ENCODE measurements at places on chromosomes 5 and 9.

DNA sequence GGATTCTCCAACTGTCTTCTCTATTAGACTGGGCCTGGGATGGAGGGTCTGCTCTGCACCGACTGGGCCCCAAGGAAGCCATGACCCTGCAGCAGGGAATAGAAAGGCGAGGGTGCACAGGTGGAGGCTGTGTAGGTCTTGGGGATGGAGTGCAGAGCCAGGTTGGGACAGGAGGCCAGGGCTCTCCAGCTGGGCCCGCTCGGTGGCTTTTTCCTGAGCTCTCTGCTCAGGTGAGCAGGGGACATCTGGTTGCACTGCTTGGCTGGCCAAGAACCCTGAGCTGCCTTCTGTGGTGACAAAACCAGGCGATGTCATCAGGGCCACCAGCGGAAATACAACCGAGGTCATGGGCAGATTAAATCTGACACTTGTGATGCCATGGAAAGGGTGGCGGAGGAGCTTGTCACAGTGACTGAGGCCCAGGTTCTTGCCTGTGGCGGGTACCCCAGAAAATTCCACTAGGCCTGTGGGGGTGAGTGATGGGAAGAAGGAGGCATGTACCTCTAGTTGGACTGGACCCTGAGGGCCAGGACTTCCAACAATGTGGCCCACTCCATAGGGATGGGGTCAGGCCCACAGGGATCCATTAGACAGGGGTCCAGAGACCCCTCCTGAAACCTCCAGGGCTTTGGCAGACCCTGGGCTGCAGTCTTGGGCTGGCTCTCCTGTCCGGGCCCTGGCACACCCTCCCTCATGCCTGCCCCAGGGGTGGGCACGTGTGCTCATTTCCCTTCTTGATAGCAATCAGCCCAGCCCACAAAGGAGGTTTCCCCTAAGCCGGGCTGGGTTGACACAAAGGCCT lies 4.4 kb upstream of the IL3 start:
- DNase-seq: no peak

- DNase-seq: no peak
Measured at GRCh38 chr5:73793911-73794310, 167.9 kb downstream of the ARHGEF28 start.

DNA sequence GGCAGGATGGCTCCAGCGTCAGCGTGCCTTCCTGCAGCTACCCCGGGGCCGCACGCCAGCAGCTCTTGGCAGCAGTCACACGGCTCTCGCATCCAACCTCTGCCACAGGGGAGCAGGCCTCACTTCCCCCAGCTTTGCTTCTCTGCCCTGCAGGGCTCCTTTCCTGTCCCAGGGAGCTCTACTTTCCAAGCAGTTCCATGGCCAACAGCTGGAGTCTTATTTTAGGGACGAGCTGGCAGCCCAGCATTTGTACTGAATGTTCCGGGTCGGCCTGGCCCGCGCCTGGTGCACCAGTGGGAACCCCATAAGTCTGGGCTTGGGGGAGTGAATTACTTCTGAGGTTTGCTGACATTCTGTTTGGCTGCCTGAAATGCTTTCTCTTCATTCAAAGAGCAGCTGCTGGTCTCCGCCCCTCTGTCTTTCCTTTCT lies 34.6 kb downstream of the GADD45G start:
- no peak for DNase-seq

DNA sequence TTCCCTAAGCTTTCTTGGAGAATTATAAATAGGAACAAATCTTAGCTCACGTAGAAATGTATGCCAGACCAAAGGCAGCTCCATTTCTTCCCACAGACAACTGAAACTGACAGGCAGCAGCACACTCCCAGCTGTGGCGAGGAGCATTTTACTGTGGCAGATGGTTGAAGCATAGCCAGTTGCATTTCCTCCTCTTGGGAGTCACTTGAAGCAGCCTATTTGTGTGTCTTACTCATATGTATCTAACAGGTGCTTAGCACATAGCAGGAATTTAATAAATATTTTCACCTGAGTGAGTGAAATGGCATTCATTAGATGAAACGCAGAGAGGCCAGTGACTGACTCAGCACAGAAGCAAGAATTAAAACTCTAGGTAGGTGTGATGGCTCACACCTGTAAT lies 12.3 kb upstream of the MTMR12 start:
- peak; percentile 29 for DNase-seq

DNA sequence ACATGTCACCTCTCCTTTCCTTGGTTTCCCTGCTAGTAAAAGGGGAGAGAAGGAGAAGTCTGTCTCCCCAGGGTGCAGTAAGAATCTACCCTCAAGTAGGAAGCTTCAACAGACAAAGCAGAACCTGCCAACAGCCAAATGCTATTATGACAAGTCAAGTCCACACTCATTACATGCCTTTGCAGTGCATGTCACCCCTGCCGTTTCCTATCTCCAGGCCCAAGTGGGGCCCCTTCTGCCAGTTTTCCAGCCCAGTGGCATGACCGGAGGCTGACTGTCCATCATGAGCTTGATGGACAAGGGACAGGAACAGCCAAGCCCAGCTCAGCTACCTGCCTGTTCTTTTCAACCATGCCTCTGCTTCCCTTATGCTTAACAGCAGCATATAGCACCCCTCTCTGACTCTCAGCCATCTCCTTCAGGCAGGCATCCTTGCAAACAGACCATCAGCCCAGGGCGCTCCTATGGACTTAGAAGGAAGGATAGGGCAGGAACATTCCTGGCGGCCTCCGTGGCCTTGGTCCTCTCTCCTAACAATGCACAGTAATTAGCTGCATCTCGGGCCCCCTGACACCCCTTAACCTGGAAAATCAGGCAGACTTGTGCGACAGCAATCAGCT lies 107.2 kb upstream of the RAD23B start:
- peak; percentile 36 for DNase-seq

DNA sequence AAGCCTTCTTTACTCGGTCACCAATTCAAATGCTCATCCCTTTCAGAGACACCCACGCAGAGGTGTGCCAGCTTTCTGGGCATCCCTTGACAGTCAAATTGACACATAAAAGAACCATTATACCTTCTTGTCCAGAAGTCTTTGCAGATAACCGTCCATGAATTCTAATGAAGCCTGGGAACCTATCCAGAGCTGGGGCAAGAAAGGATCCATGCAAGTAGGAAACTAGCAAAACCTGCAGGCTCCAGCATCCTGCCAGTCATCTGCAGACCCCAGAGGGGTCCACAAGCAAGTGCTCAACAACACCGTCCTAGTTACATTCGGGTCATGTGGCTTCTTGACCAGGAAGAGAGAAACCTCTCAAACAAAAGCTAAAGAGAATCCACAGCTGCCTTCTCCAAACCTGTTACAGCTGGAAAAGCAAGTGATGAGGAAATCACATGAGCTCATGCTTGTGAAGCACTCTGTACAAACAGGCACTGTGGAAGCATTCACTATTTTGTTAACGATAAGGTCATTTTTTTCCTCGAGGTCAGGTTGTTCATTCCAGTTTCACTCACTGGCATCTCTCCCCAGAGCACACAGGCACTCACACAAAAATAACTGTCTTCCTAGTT lies 80.2 kb upstream of the DMRT1 start:
- no peak for DNase-seq

DNA sequence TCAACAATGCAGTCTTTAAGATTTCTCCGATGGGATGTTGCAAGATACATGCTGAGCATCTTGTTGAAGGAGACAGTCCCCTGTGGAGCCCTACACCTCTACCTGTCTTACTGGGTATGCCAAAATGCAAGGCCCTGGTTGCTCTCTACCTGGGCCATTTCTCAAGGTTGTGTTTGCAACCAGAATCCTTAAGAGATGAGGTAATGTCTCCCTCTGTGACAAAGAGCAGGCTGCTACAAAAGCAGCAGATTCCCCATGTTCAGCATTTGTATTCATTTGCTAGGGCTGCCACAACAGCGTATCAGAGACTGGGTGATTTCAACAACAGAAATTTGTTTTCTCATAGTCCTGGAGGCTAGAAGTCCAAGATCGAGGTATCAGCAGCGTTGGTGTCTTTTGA lies 138.4 kb upstream of the RPS23 start:
- no peak for DNase-seq

DNA sequence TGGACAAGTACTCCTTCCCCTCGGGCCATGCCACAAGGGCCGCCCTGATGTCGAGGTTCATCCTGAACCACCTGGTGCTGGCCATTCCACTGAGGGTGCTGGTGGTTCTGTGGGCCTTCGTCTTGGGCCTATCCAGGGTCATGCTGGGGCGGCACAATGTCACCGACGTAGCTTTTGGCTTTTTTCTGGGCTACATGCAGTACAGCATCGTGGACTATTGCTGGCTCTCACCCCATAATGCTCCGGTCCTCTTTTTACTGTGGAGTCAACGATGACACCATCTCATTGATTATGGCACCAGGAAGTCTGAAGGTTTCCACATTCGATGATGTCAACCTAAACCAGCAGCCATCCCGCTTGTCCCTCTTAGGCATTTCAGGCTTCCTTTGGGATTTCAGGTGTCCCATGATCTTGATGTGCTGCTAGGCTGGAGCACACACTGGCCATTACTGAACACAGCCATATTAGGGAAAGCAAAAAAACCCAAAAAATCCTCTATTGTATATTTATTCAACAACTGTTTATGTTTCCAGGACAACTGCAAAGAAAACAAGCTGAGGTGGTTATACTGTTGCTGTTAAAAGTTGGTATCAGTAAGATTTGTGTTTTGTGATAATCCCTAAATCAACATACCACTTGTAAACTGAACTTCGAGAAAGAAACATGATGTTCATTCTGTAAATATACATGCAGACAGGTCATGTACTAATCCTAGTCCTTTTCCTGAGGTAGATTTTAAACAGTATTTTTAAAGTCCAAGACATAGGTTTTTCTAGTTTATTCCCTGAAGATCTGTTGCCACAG lies 1.1 kb downstream of the PLPP6 start:
- no peak for DNase-seq
